ENCODE measurements at places on chromosomes 13 and 19.
A peak's percentile ranks its signal among the peaks of the same experiment; 100 is the strongest.

DNA sequence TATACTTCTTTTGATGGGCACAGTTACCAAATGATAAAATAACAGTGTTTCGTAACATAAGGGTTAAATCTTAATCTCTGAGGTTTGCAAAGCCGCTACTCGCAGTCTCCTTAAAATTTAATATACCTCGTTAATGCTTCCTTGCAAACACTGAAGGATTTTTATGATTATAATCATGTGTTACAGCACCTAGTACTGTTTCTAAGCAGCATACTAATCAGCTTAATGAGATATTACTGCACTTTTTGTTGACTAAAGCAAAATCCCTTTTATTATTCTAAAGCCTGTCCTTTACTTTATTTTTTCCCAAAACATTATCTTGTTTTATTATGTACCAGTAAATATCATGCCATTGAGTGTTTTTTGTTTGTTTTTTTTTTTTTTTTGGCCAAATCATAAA, 70.5 kb downstream of the ZNF536 start:
- no peak for DNase-seq

DNA sequence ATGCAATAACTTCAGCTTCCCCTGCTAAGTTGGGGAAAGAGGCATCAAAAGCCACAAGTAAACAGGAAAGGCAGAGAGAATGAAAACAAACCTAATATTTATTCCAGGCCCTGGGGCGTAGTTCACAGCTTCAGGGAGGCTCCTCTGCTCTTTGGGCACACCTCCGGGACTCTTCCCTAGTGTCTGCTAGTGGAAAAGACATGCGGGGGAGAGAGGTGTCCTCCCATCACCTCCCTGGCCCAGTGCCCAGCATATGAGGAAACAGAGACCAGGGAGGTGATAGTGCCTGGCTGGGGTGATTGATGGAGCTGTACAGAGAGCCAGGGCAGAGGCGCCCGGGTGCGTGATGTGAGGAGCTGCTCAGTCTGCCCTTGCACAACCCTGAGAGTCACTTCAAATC, 71.0 kb downstream of the RASL11A start:
- DNase-seq, result no peak

DNA sequence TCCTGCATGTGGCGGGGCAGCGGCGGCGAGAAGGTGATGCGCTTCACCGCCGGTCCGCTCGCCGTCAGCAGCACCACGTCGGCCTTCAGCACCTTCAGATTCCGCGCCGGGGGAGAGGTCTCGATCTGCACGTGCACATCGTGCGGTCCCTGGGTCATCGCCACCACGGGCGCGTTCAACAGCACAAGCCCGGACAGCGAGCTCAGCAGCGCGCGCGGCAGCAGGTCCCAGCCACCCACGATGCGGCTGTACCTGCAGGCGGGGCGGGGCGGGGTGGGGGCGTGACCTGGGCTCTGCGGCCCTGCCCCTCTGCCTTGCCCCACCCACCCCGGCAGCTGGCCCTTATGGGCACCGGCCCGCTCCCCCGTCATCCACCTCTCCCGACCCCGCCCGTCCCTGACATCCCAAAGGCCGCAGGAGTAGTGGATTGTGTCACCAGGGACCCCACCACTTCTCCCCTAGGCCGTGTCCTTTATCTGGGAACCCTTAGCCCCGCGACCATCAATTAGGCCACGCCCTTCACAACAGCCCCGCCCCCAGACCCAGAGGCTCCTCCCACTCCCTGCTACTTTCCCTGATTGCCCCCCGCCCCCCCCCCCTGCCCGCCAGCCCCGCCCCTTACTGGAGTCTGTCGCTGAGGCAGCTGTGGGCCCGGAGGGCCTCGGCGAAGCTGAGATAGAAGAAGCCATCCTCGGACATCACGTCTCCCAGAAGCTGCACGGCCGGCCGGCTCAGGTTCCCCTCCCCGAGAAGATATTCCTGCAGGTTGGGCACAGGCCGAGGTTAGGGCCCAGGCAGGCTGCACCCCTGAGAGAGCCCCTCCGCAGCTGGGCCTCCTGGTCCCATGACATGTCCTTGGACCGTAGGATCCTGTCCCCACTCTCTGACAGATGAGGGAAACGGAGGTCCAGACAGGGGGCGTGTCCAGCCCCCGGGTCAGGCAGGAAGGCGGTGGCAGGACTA, 6.1 kb downstream of the IL4I1 start:
- peak; percentile 60 for DNase-seq

DNA sequence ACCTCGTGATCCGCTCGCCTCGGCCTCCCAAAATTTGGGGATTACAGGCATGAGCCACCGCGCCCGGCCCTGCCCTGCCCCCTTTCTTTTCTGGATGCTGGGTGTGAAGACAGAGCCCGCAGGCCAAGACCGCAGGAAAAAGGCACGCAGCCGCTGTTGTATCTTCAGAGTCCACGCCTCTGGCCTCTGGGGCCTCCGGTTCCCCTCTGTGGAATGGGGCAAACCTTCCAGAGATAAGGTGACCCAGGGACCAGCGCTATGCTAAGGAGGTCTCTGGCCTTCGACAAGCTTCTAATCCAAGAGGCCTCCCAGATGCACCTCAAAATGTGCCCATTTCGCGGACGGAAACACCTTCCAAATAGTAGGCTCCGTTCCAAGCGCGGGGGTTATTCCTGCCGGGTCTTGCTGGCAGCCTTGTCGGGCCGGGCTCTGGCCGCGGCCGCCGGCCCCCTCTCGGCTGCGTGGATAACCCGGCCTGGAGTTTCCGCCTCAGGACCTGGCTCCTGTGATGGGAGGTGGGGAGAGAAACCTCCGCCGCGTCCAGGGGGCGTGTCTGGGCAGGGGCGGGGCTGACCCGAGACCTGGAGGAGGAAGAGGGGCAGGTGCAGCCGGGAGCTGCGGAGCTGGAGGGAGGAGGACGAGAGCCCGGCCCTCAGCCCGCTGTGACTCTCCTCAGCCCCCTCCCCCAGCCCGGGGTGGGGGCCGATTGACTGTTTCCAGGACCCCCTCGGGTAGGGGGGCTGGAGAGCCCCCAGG, 13.1 kb downstream of the TJP3 start:
- peak; percentile 70 for DNase-seq

DNA sequence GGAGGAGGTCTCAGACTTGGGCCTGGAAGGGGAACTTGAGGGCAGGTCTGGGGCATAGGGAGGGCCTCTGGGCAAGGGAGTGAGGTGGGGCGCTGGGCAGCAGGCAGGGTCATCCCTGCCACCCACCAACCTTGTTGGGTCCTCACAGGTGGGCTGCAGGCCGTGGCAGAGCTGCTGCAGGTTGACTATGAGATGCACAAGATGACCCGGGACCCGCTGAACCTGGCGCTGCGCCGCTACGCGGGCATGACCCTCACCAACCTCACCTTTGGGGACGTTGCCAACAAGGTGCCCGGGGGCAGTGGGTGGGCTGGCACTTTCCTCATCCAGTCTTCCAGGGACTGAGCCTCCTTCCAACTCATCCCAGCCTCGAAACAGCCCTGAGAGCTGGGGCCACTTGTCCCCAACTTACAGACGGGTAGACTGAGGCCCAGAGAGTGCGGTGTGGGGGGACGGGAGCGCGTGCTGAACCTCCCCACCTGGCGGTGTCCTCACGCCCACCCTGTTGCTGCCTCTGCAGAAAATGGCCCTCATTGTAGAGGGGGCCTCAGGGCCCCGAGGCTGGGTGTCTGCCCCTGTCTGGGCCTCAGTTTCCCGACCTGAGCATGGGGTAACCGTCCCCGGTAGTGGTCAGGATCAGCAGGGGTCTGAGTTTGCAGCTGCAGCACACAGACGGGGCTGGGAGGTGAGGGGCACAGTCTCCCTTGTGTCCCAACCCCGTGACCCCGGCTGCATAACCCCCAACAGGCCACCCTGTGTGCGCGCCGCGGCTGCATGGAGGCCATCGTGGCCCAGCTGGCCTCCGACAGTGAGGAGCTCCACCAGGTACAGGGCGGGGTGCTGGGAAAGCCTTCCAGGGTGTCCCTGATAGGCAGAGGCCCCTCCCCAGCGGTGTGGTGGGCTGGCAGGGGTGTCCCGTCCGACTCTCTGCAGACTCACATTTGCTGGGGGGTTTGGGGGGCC, 10.4 kb downstream of the APC2 start:
- DNase-seq, result no peak

DNA sequence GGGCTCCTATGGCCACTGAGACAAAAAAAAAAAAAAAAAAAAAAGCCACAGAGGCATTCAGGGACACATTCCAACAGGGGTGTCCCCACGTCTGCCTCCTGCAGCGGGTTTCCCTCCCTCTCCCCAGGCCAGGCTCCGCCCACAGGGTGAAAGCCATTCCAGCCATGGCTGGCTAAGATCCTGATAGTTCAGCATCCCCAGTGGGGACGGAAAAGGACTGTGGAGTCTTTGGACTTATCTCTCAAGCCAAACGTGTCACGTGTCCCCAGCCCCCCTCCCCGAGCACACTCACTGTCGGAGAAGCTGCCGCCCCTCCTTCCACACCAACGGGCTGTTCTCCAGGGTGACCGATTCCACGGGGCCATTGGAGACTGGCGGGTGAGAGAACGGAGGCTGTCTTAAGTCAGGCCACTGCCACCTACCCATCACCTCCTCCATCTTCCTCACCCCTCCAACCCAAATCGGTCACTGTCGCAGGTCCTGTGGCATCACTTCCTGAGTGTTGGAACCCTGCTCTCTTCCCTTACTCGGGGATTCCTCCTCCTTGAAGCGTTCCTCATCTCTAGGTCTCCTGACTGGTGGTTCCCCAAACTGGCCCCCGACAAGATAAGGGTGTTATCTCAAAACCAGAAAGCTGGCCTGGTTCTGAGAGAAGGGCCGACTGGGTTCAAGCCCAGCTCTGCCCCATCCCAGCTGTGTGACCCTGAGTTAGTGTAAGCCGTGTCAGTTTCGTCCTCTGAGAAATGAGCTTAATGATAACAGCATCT, 9.1 kb upstream of the FKRP start:
- DNase-seq, result no peak

- no peak for DNase-seq
These were observed 70.9 kb downstream of the SPRYD7 start for GRCh38 chr13:49865218-49865617.

DNA sequence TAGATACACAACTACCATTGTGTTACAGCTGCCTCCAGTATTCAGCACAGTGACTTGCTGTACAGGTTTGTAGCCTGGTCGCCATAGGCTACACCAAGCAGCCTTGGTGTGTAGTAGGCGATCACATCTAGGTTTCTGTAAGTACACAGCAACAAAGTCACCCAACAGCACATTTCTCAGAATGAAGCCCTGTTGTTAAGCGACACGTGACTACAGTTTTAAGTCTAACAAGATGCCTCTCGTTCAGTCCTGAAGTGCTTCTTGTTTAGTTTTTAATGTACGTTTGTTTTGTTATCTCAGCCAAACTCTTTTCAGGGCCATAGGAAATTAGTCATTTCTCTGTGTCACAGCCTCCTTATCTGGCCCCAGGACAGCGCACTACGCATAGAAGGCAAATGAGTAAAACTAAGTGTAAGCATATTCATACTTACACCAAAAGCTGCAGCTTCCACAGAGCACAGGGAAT, 50.0 kb upstream of the GPR183 start:
- peak; percentile 34 for DNase-seq

GRCh38 chr13:62781866-62782265, 1366.2 kb upstream of the PCDH20 start:
- DNase-seq, result no peak

GRCh38 chr19:18435178-18435841, 2.6 kb downstream of the ISYNA1 start:
- no peak for DNase-seq

DNA sequence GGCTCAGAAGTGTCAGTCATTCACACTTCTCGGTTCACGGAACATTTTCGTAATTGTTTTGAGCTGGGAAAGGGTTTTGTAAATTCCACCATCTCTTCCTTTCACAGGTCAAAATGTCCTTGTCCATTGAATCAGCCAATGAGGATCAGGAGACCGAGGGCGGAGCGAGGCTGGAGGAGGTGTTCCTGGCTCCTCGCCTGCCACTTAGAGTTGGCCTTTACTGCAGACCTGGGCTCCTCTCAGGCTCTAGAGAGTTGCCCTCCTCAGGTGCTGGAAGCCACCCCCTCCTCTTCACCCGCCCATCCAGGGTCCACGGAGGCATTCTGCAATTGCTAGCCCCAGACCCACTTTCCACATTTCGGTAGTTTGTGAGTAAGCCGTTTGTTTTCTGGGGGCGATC, 370.4 kb downstream of the IRS2 start:
- no peak for DNase-seq

DNA sequence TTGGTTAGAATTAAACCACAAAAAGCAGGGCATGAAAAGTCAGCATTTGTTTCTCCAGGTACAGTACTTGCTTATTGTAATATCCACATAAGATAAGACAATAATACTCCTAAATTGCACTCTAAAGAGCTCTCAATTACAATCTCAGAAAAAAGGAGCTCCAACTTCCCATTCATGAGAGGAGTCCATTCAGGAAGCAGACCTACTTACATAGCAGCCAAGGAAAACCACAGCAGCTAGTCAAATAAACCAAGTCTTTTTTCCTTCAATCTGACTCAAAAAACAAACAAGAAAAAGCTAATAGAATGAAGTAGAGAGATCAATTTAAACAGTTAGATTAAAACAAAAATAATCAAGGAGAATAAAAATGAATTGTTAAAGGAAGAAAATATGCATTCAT, 885.2 kb upstream of the SLITRK6 start:
- no peak for DNase-seq

DNA sequence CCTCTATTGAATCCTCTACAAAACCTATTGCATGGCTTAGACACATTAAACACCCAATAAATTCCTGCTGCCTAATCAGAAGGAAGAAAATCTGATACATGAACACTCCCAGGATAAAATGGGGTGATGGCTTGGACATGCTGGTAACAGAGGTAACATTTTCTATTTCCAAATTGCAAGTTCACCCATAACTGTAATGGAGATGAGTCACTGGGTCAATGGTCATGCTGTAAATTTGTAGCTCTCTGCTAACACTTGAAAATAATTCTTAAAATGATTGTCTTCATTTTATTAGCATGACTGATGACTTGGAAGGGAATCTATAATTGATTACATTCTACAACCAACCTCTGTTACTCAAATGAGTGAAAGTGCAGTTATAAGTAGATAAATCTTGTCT, 434.1 kb downstream of the FGF14 start:
- no peak for DNase-seq

GRCh38 chr19:44069415-44069814, 2.5 kb upstream of the ZNF284 start:
- no peak for DNase-seq

- DNase-seq, result peak; percentile 82
These were observed 10.6 kb upstream of the ZNF709 start for GRCh38 chr19:12495002-12495802.

GRCh38 chr19:47135156-47135555, 4.5 kb downstream of the SAE1 start:
- no peak for DNase-seq

- no peak for DNase-seq
These were observed 67.5 kb downstream of the GNG7 start for GRCh38 chr19:2634960-2635359.

GRCh38 chr13:87122551-87122950, 548.6 kb upstream of the SLITRK5 start:
- DNase-seq, result no peak

GRCh38 chr19:30862876-30863275, 486.4 kb downstream of the TSHZ3 start:
- DNase-seq, result no peak

GRCh38 chr19:15404097-15404779, 14.6 kb downstream of the AKAP8L start:
- DNase-seq, result no peak
